Hematopoietic multipotent progenitor cell treated with erythropoietin and hydrocortisone succinate and interleukin-3 and kit ligand, for 8 days (in vitro differentiated cells): ENCODE measurements at places on chromosomes 6 and 20.

DNA sequence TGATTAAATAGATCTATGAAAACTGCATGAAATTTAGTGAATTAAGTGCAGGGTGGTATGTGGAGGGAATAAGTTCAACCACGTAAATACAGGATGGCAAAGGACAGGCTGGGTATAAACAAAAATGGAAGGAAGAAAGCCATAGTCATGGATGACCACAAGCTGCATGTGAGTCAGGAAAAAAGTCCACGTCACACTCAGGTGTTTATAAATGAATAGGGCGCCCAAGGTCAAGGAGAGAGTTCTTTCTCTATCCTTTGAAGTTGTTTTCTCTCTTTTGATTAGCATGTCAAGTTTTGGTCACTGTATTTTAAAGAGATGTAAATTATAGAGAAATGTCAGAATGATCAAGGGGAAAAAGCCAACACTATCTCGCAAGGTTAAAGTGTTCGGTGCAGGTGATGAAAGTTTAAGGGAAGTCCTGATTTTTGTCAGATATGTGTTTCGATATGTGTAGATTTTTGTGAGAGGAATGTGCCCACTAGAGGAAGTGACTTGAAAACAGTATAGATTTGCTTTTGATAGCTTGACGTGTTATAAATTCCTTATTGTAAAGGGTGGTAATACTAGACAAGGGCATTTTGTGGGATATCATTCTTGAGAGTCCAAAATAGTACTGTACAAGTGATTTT, 58.7 kb downstream of the MAP3K4 start:
- DNase-seq: no peak

DNA sequence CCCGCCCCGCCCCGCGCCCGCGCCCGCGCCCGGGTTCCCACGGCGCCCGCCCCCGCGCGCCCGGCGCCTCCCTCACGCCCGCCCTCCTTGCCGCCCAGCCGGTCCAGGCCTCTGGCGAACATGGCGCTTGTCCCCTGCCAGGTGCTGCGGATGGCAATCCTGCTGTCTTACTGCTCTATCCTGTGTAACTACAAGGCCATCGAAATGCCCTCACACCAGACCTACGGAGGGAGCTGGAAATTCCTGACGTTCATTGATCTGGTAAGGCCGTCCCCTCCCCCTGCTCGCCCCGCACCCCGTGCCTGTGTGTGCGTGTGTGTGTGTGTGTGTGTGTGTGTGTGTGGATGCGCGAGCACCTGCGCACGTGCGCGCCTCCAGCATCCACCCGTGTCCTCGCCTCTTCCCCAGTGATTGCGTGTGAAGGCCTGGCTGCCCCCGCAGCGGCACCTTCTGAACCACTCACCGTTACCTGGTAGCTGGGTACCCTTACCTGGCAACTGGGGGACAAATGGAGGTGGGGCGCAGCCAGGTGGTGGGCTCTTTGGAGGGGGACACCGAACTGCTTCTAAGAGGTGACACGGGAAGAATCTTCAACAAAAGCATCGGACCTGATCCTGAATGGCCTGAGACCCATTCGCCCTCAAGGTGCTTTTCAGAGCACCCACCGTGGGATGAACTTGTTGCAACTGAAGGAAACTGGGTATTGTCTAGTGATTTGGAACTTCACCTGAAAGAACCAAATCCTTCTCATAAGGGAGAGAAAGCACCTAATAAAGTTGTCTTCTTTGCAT, at the start of gene AIG1:
Gene AIG1 (plus strand): TSS at position 84 of the 791 bp plus-strand sequence. CDS start 37 bp downstream, at position 121.
- peak; percentile 78 for DNase-seq

GRCh38 chr6:106574741-106575458, 54.4 kb downstream of the RTN4IP1 start:
- DNase-seq: peak; percentile 17

GRCh38 chr6:112307707-112308106, 39.4 kb upstream of the RFPL4B start:
- DNase-seq: no peak

- DNase-seq: no peak
Measured at GRCh38 chr20:53074811-53075314, 102.7 kb downstream of the TSHZ2 start.

- no peak for DNase-seq
Measured at GRCh38 chr6:17064975-17065374, 36.9 kb upstream of the STMND1 start.

DNA sequence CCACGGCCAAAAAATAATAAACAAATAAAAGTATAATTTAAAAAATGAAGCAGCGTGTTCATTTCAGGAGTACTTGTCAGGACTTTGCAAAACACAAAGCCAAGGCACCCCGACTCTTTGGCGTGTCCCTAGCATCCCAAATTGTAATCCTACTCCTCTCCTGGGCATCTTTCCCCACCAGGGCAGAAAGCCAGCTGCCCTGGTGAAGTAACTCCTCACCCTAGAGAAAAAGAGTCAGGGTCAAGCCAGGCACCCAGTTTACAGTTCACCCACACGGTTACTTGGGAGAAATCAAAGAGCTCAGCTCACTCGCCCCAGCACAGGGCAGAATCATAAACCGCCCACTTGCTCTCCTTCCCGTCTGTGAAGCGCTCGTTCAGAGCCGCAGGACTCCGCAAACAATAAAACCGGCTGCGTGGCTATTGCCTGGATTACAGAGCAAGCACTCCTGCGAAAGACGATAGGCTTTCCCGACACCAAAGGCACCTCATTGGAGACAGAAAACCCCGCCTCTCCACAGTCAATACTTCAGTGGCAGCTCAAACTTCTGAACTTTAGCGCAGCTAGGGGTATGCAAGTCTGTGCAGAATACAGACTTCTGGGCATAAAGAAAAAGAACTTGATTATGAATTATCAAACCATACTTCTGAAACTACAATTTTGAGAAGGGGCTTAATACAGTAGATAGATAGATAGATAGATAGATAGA, 73.0 kb upstream of the NHSL1 start:
- DNase-seq: no peak

GRCh38 chr6:36631326-36632011, 37.3 kb downstream of the SRSF3 start:
- DNase-seq: no peak

DNA sequence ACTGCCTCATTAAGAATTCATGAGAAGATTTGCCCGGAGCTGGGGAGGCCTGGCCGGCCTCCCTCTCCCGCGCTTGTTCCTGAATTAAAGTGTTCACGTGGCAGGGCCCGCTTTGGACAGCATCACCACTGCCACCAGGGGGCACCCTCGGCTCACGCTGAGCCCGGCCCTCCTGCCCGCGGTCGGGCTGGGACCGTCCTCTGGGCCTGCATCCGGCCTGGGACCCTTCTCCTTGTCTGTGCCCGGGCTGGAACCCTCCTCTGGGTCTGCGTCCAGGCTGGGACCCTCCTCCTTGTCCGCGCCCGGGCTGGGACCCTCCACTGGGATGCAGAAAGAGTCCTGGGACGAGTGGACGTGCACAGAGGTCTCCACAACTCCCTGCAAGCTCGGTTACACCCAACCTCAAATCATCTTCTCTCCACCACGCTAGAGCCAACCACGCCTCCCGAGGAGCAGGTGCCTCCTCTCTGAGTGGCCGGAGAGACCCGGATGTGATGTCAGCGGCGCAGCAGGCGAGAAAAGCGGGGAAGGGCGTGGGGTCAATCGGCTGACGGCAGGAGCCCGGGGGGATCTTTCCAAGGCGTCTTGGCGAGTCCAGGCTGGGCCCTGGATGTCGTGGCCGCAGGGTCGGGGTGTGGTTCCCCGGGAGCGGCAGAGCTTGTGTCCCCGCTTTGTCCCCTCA, 50.9 kb upstream of the DACT2 start:
- DNase-seq: peak; percentile 40

DNA sequence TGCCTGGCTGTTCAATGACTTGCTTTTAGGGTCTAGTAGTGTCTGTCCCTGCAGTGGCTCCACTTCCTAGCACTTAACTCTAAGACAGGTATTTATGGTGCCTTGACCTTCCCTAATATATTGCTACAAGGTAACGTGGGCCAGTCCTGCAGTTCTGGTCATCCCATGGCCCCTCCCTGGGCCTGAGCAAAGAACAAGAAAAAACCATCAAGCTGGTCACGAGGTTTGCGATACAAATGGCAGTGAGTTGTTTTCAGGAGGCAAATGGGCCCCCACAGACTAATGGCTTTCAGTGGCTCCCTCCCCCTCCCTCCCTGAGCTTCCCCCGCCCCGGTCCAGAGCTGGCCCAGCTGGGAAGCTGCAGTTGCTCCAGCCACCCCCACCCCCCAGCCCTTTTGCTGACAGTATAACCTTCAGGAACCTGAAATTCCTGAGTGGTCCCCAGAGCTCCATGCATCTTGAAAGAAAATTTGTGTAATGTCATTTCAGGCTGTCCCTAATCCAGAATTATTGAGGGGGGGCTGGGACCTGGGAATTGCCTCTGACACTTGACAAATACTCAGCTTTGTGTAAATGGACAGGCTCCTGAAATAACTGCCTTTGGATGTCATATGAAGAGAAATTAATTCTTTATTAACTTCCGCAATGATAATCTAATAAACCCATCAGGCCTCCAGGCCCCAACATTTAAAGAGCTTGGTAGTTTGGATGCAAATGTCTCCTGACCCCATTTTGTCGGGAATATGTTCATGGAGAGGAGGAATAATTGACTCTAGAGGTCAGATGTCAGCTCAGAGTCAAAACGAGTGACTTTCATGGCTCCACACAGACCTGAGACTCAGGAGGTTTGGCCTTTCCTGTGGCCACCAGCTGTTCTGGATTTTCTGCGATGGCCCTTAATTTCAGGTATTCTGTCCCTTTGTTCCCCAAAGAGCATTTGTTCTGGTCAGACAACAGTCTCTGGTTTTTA, 153.2 kb upstream of the TOP1 start:
- DNase-seq: no peak

- DNase-seq: no peak
Measured at GRCh38 chr6:96876886-96877545, 20.7 kb downstream of the NDUFAF4 start.
